ENCODE measurements at places on chromosomes 7 and 10. TPM values are rescaled to one million over a fixed set of nuclear protein-coding genes. Genes with fewer than 3 reads are reported as not detected.

- DNase-seq = no peak
Observed at GRCh38 chr10:111128331-111129180, 51.7 kb downstream of the ADRA2A start.

- DNase-seq = no peak
Observed at GRCh38 chr7:68250143-68250542, 1253.5 kb downstream of the TYW1 start.

- DNase-seq = no peak
Observed at GRCh38 chr7:26639111-26639510, 225.3 kb downstream of the SKAP2 start.

- no peak for DNase-seq
Observed at GRCh38 chr10:119101366-119102098, 2.4 kb upstream of the DENND10 start.

CPVL gene
- total RNA-seq = 32.9 TPM
